ENCODE measurements at places on chromosomes 5 and 9. TPM values are rescaled to one million over a fixed set of nuclear protein-coding genes. Genes with fewer than 3 reads are reported as not detected.

PGM5 gene
- not detected for polyA plus RNA-seq

RASEF gene
- 3.0 TPM for polyA plus RNA-seq

OR1J2 gene
- not detected for polyA plus RNA-seq

MAMDC4 gene
- polyA plus RNA-seq: 5.1 TPM

KCNV2 gene
- not detected for polyA plus RNA-seq

SH2D3C gene
- 22.7 TPM for polyA plus RNA-seq

TLR4 gene
- 6.4 TPM for polyA plus RNA-seq

ARL14EPL gene
- not detected for polyA plus RNA-seq

ESM1 gene
- polyA plus RNA-seq: 2.9 TPM

TCOF1 gene
- polyA plus RNA-seq: 33.0 TPM

PALM2AKAP2 gene
- not detected for polyA plus RNA-seq

SEMA6A gene
- 59.3 TPM for polyA plus RNA-seq

OTP gene
- polyA plus RNA-seq: not detected

PDE6A gene
- polyA plus RNA-seq: 0.12 TPM

TICAM2 gene
- 6.3 TPM for polyA plus RNA-seq

SIT1 gene
- polyA plus RNA-seq: 0.15 TPM

APBA1 gene
- not detected for polyA plus RNA-seq

IL4 gene
- not detected for polyA plus RNA-seq

TAF11L5 gene
- polyA plus RNA-seq: not detected

CARTPT gene
- polyA plus RNA-seq: not detected

ADAMTS16 gene
- polyA plus RNA-seq: not detected

DEPDC1B gene
- 14.0 TPM for polyA plus RNA-seq

NR2F1 gene
- polyA plus RNA-seq: 6.0 TPM

WDR31 gene
- polyA plus RNA-seq: 4.8 TPM

WNT8A gene
- not detected for polyA plus RNA-seq

PDLIM4 gene
- polyA plus RNA-seq: 50.4 TPM

TLX3 gene
- polyA plus RNA-seq: not detected

OR13C3 gene
- not detected for polyA plus RNA-seq

PCDHB6 gene
- polyA plus RNA-seq: 3.8 TPM

ORM2 gene
- 1.0 TPM for polyA plus RNA-seq

FCN1 gene
- polyA plus RNA-seq: not detected

INSL4 gene
- polyA plus RNA-seq: not detected

PRXL2C gene
- 14.6 TPM for polyA plus RNA-seq

KCNIP1 gene
- polyA plus RNA-seq: 3.4 TPM

All from muscle of arm (tissue), 14 donors.